ENCODE measurements at places on chromosomes 5 and 9. TPM values are rescaled to one million over a fixed set of nuclear protein-coding genes. Genes with fewer than 3 reads are reported as not detected.

RASEF gene
- total RNA-seq: not detected

- no peak overlapping the region for H3K4me3 ChIP-seq
- H3K27me3 ChIP-seq: no peaks in the 10 kb centered on the region
- H3K36me3 ChIP-seq: no peaks in the 10 kb centered on the region
- no peaks in the 10 kb centered on the region for H3K4me1 ChIP-seq
- no peak for DNase-seq
These were observed 67.7 kb downstream of the PRDM6 start for GRCh38 chr5:123156577-123157296.

DNA sequence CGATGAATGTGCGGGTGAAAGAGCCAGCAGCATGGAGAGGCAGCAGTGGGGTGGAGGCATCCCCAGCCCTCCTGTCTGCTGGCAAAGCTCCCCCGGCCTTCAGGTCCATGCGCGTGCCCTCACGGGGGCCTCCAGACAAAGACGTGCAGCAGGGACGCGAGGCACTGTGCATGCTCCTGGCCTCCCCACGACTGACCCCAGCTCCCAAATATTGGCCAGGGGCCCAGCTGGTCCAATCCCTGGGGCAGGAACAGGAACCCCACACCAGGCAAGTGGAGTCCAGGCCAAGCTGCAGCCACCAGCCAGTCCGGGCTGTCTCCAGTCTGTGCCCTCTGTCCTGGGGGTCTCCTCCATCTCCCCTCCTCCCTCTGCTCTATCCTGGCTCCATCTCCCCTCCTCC is 33.5 kb upstream of the LRRC14B start:
- H3K4me3 ChIP-seq: no peak overlapping the region
- DNase-seq: no peak
- no peaks in the 10 kb centered on the region for H3K4me1 ChIP-seq
- H3K27me3 ChIP-seq: no peaks in the 10 kb centered on the region
- no peak overlapping the region for H3K27ac ChIP-seq
- no peaks in the 10 kb centered on the region for H3K36me3 ChIP-seq

- no peaks in the 10 kb centered on the region for H3K36me3 ChIP-seq
- no peaks in the 10 kb centered on the region for H3K4me1 ChIP-seq
- H3K4me3 ChIP-seq: no peak overlapping the region
- H3K27ac ChIP-seq: no peak overlapping the region
- no peaks in the 10 kb centered on the region for H3K27me3 ChIP-seq
- no peak for DNase-seq
These were observed 493.5 kb downstream of the EBF1 start for GRCh38 chr5:158606233-158606632.

DNA sequence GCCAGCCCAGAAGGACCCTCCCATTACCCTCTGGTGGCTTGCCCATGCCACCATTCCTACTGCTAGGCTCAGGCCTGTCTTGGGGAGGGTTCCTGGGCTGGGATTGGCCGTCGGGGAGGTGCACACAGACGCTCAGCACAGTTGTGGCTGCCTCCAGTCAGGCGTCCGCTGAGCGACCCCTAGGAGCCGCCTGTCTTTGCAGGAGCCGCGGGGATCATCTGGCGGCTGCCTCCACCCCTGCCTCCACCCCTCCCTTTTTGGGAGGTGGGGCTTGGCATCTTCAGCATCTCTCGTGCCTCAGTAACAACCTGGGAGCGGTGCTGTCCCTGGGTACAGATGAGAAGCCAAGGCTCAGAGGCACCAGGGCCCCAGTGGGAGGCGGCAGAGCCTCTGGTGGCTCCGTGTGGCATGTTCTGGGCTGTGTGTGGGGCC is 39.6 kb downstream of the RXRA start:
- DNase-seq: no peak
- no peaks in the 10 kb centered on the region for H3K4me1 ChIP-seq
- H3K27ac ChIP-seq: no peak overlapping the region
- no peak overlapping the region for H3K4me3 ChIP-seq

TOR1B gene
- 16.2 TPM for total RNA-seq

DNA sequence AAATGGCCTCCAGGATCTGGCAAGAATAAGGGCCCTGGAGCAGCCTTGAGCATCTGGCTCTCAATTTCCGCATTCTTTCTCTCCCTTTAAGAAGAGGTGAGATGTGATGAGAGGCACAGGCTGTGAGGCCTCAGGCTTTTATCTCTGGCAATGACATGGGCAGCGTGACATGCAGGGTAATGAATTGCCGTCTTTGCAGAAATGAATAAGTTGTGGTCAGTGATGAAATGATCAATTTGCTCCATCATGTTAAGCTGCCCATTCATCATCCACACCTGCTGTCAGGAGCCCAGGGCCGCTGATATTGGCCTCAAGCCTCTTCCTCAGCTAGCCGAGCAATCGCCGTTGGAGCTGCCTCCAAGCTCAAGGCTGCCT is 265.3 kb downstream of the TRIM32 start:
- H3K27ac ChIP-seq: no peak overlapping the region
- no peaks in the 10 kb centered on the region for H3K27me3 ChIP-seq
- H3K36me3 ChIP-seq: no peaks in the 10 kb centered on the region

DNA sequence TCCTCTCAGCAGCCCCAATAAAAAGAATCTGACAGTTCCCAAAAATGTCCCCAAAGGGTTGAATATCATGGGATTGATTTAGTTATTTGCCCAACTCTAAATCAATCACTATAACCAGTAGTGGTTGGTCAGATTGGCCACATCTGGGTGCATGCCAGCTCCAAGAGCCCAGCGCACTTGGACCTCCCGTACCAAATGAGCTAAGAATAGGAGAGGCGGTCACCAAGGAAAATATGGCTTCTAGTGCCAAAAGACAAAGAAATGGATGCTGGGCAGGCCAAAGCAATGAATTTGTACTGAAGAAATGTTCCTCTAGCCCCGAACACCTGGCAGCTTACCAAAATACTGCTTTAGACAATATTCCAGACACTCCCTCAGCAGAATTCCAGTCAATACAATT is 80.3 kb downstream of the RCL1 start:
- H3K27me3 ChIP-seq: no peaks in the 10 kb centered on the region
- H3K4me3 ChIP-seq: no peak overlapping the region
- H3K27ac ChIP-seq: no peak overlapping the region
- H3K4me1 ChIP-seq: no peaks in the 10 kb centered on the region
- DNase-seq: no peak

- peaks cover 7% of the 10 kb centered on the region for H3K4me1 ChIP-seq
- DNase-seq: peak; percentile 44
- H3K27ac ChIP-seq: no peak overlapping the region
- no peaks in the 10 kb centered on the region for H3K27me3 ChIP-seq
- no peak overlapping the region for H3K4me3 ChIP-seq
These were observed 3.7 kb upstream of the SLC9A3 start for GRCh38 chr5:527646-528628.

GRCh38 chr5:135092476-135092875 is 58.4 kb upstream of the PITX1 start:
- H3K4me1 ChIP-seq: no peaks in the 10 kb centered on the region
- no peaks in the 10 kb centered on the region for H3K36me3 ChIP-seq
- no peaks in the 10 kb centered on the region for H3K27me3 ChIP-seq
- no peak overlapping the region for H3K4me3 ChIP-seq

- H3K4me1 ChIP-seq: peaks cover 57% of the 10 kb centered on the region
- H3K27ac ChIP-seq: peak overlapping the region; percentile 47
- H3K27me3 ChIP-seq: no peaks in the 10 kb centered on the region
- H3K4me3 ChIP-seq: peak overlapping the region; percentile 8
These were observed 59.3 kb downstream of the OSTF1 start for GRCh38 chr9:75147638-75148037.

GRCh38 chr9:118522093-118523028 is 818.2 kb downstream of the TLR4 start:
- H3K36me3 ChIP-seq: no peaks in the 10 kb centered on the region
- no peaks in the 10 kb centered on the region for H3K27me3 ChIP-seq
- DNase-seq: no peak

- no peak overlapping the region for H3K4me3 ChIP-seq
- H3K4me1 ChIP-seq: no peaks in the 10 kb centered on the region
- DNase-seq: no peak
- no peak overlapping the region for H3K27ac ChIP-seq
- no peaks in the 10 kb centered on the region for H3K27me3 ChIP-seq
These were observed 388.9 kb upstream of the TRPC7 start for GRCh38 chr5:136754216-136754615.

TMEM171 gene
- total RNA-seq: not detected

RGS3 gene
- total RNA-seq: 43.2 TPM

STOML2 gene
- total RNA-seq: 44.9 TPM

- no peaks in the 10 kb centered on the region for H3K36me3 ChIP-seq
- H3K4me3 ChIP-seq: no peak overlapping the region
- no peak overlapping the region for H3K27ac ChIP-seq
- no peaks in the 10 kb centered on the region for H3K27me3 ChIP-seq
- no peaks in the 10 kb centered on the region for H3K4me1 ChIP-seq
These were observed 28.3 kb upstream of the NEURL1B start for GRCh38 chr5:172612771-172613170.

GRCh38 chr5:178193251-178193809 is 6.2 kb upstream of the GMCL2 start:
- H3K27me3 ChIP-seq: no peaks in the 10 kb centered on the region
- H3K36me3 ChIP-seq: no peaks in the 10 kb centered on the region
- no peak overlapping the region for H3K4me3 ChIP-seq
- H3K4me1 ChIP-seq: peaks cover 19% of the 10 kb centered on the region

- peaks cover 27% of the 10 kb centered on the region for H3K4me1 ChIP-seq
- H3K27ac ChIP-seq: no peak overlapping the region
- no peak for DNase-seq
- no peaks in the 10 kb centered on the region for H3K27me3 ChIP-seq
- no peak overlapping the region for H3K4me3 ChIP-seq
These were observed 13.4 kb downstream of the WNT8A start for GRCh38 chr5:138096997-138097828.

CCDC112 gene
- 3.9 TPM for total RNA-seq

GRCh38 chr9:126398403-126399058 is 71.9 kb downstream of the MVB12B start:
- no peaks in the 10 kb centered on the region for H3K27me3 ChIP-seq
- H3K4me1 ChIP-seq: peaks cover 28% of the 10 kb centered on the region
- no peak overlapping the region for H3K4me3 ChIP-seq
- no peaks in the 10 kb centered on the region for H3K36me3 ChIP-seq
- peak; percentile 79 for DNase-seq

GRCh38 chr9:79195879-79196278 is 375.9 kb upstream of the TLE4 start:
- H3K36me3 ChIP-seq: no peaks in the 10 kb centered on the region
- H3K27ac ChIP-seq: no peak overlapping the region
- H3K4me1 ChIP-seq: no peaks in the 10 kb centered on the region
- DNase-seq: no peak

GRCh38 chr9:100202806-100203205 is 103.8 kb downstream of the INVS start:
- H3K4me1 ChIP-seq: no peaks in the 10 kb centered on the region
- no peak overlapping the region for H3K4me3 ChIP-seq
- H3K27me3 ChIP-seq: no peaks in the 10 kb centered on the region
- H3K27ac ChIP-seq: no peak overlapping the region
- DNase-seq: no peak

DNA sequence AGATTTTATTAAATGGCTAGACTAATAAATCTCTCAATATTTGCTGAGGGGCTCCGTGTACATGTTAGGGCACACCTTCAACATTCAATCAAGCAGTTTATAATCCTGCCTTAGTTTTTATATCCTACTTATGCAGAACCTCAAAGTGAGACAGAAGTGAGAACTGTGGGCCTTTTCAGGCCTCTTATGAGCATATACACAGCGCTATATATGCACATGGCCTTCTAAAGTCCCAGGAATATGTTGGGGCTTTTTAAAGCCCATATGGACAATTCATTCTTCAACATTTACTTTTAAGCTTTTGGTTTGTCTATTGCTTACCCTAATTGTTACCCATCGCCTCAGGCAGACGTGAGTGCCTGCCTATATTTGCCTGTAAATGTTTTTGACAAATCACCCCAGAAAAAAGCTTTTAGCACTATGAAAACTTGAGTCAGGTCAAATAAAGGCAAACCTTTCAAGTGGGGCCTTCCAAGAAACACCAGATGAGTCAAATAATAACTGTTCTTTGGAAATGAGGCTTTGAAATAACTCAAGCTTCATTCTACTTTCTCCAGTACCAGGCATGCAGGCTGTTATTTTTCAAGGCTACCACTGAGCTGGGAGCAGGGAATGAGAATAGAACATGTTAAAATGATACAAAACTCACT is 58.2 kb downstream of the ESM1 start:
- H3K4me3 ChIP-seq: no peak overlapping the region
- H3K36me3 ChIP-seq: no peaks in the 10 kb centered on the region
- H3K27ac ChIP-seq: no peak overlapping the region
- no peak for DNase-seq
- no peaks in the 10 kb centered on the region for H3K4me1 ChIP-seq

GRCh38 chr5:164355267-164355830 is 849.9 kb downstream of the MAT2B start:
- H3K27ac ChIP-seq: no peak overlapping the region
- H3K4me1 ChIP-seq: no peaks in the 10 kb centered on the region
- no peak overlapping the region for H3K4me3 ChIP-seq
- DNase-seq: no peak
- H3K36me3 ChIP-seq: no peaks in the 10 kb centered on the region
- H3K27me3 ChIP-seq: no peaks in the 10 kb centered on the region

- peak; percentile 74 for DNase-seq
- H3K27ac ChIP-seq: no peak overlapping the region
- no peaks in the 10 kb centered on the region for H3K36me3 ChIP-seq
- H3K4me1 ChIP-seq: no peaks in the 10 kb centered on the region
- no peaks in the 10 kb centered on the region for H3K27me3 ChIP-seq
- H3K4me3 ChIP-seq: no peak overlapping the region
These were observed 58.3 kb downstream of the PFDN1 start for GRCh38 chr5:140244525-140245025.

DNA sequence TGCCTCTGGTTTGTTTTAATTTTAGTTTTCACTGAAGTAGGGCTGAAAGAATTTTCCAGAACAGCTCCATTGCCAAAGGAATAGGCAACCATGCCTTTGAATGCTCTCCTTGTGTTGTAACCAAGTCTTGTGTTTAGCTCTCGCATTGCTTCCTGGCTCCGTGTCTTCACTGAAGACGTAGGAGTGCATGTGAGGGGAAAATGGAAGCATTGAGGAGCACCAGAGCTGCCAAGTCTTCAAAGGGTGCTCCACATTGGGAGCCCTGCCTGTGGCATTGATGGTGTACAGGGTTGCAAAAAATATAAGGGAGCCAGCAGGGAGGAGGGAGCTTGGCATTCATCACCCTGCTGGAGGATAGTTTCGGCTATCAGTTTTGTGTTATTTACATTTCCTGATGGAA is 86.6 kb downstream of the NTRK2 start:
- H3K4me3 ChIP-seq: no peak overlapping the region
- no peak overlapping the region for H3K27ac ChIP-seq
- no peak for DNase-seq
- no peaks in the 10 kb centered on the region for H3K36me3 ChIP-seq
